Left lung (tissue), 14 donors: ENCODE measurements at places on chromosomes 5 and 9. TPM values are rescaled to one million over a fixed set of nuclear protein-coding genes. Genes with fewer than 3 reads are reported as not detected.

- DNase-seq, result no peak
- H3K4me3 ChIP-seq, result no peak overlapping the region
- H3K27ac ChIP-seq, result no peak overlapping the region
- H3K27me3 ChIP-seq, result peaks cover 26% of the 10 kb centered on the region
- no peaks in the 10 kb centered on the region for H3K4me1 ChIP-seq
- H3K36me3 ChIP-seq, result no peaks in the 10 kb centered on the region
These were observed 597.4 kb upstream of the PTGER4 start for GRCh38 chr5:40082313-40082712.

FOXD4L4 gene
- 0.50 TPM for total RNA-seq

- H3K4me3 ChIP-seq, result no peak overlapping the region
- no peaks in the 10 kb centered on the region for H3K27me3 ChIP-seq
- no peaks in the 10 kb centered on the region for H3K36me3 ChIP-seq
- DNase-seq, result no peak
These were observed 117.1 kb downstream of the LHX2 start for GRCh38 chr9:124128568-124129166.

DNA sequence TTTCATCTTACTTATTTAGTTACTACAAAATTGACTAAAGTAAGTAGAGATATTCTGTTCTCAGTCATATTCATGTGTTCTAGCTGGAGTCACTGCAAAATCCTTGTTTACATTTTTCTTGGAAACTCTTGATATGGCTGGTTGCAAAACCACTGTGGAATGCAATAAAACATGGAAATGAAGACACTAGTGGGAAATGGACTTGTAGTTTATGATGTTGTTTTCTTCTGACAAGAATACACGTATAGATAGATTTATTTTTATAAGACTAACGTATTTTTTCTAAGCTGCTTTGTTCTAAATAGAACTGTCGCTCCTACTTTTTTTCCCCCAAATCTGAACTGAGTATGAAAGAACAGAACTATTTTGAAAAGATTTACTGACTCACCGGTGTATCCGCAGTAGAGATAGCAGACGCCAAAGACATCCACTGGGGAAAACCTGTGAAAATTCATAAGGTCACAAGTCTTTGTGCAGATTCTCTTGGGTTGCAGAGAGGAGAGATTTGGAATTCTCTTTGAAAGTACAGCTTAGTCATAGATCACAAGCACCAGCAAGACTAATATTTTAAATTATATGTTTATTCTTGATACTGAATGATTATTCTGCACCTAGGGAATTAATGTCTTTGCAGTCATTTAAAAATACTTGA, 119.6 kb upstream of the TAF11L2 start:
- DNase-seq, result no peak
- H3K27me3 ChIP-seq, result no peaks in the 10 kb centered on the region
- H3K27ac ChIP-seq, result peak overlapping the region; percentile 1
- H3K36me3 ChIP-seq, result no peaks in the 10 kb centered on the region

- DNase-seq, result no peak
- peaks cover 37% of the 10 kb centered on the region for H3K4me1 ChIP-seq
- H3K27me3 ChIP-seq, result no peaks in the 10 kb centered on the region
- peak overlapping the region; percentile 96 for H3K27ac ChIP-seq
These were observed 1.1 kb downstream of the TIGD6 start for GRCh38 chr5:149999359-149999758.

- no peaks in the 10 kb centered on the region for H3K27me3 ChIP-seq
- no peak for DNase-seq
These were observed 18.9 kb upstream of the ORM1 start for GRCh38 chr9:114303977-114304376.

DNA sequence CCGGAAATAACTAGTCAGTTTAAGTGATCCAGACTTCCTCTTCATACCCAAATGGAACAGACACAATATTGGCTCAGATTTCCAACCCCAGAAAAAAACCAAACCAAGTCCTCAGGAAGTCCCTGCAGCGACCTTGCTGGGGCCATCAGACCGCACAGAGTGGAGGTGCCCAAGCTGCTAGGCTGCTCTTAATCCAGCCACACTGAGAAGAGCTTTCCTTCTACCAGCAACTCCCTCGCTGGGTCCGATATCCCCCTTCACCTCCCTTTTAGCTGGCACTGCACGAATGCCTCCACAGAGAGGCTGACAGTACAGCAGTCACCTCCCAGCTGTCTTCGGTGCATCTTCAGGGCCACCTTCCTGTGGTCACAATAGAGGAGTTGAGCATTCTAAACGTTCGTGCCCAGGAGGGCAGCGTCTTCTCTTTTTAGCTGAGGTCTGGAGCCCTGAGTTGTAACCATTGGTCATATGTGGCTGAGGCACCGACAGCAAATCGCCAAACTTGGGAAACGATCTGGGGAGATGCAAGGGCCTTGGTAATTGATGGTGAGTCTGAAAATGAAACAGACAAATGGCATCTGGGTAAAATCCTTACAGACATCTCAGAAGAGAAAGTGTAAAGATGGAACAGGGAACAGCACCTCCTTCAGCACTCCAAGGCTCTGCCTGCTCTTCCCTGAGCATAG, 5.7 kb downstream of the NAIF1 start:
- H3K4me3 ChIP-seq, result no peak overlapping the region
- no peaks in the 10 kb centered on the region for H3K27me3 ChIP-seq
- peaks cover 22% of the 10 kb centered on the region for H3K4me1 ChIP-seq
- H3K36me3 ChIP-seq, result no peaks in the 10 kb centered on the region
- no peak for DNase-seq
- H3K27ac ChIP-seq, result peak overlapping the region; percentile 56

GRCh38 chr9:108265065-108265464, 590.7 kb downstream of the ACTL7B start:
- DNase-seq, result no peak
- no peaks in the 10 kb centered on the region for H3K4me1 ChIP-seq
- H3K27me3 ChIP-seq, result no peaks in the 10 kb centered on the region
- no peaks in the 10 kb centered on the region for H3K36me3 ChIP-seq
- H3K4me3 ChIP-seq, result no peak overlapping the region

ZNF879 gene
- 4.5 TPM for total RNA-seq

IL4 gene
- not detected for total RNA-seq

- H3K4me1 ChIP-seq, result peaks cover 13% of the 10 kb centered on the region
- H3K36me3 ChIP-seq, result no peaks in the 10 kb centered on the region
- H3K4me3 ChIP-seq, result no peak overlapping the region
- no peak overlapping the region for H3K27ac ChIP-seq
- peaks cover 57% of the 10 kb centered on the region for H3K27me3 ChIP-seq
These were observed 50.8 kb upstream of the FOXE1 start for GRCh38 chr9:97802276-97802675.

DNA sequence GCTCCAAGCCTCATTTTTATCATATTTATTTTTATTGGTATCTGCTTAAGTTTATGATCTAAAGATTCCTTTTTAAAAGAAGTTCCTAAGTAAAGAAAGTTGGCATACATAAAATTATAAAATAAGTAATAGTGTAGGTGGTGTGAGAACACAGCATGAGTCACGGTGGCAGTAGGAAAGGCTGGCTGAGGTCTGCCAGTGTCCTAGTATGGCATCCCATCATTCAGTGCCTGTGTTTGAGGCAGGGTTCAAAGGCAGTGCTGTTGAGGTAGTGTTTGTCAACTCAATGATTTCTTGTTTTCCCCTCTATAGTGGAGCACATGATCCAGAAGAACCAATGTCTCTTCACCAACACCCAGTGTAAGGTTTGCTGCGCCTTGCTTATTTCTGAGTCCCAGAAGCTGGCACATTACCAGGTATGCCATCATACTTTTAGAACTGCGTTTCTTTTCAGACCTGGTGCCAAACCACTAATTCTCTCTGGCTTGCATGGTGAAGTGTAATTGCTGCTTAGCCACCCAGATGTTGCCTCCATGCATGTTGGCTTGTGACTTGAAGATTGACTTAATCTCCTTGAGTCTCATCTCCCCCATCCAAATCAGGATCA, 18.4 kb downstream of the ZNF346 start:
- no peak overlapping the region for H3K4me3 ChIP-seq
- H3K36me3 ChIP-seq, result peaks cover 55% of the 10 kb centered on the region
- DNase-seq, result no peak
- H3K4me1 ChIP-seq, result peaks cover 8% of the 10 kb centered on the region
- no peak overlapping the region for H3K27ac ChIP-seq

RNF208 gene
- total RNA-seq, result 4.9 TPM

DNA sequence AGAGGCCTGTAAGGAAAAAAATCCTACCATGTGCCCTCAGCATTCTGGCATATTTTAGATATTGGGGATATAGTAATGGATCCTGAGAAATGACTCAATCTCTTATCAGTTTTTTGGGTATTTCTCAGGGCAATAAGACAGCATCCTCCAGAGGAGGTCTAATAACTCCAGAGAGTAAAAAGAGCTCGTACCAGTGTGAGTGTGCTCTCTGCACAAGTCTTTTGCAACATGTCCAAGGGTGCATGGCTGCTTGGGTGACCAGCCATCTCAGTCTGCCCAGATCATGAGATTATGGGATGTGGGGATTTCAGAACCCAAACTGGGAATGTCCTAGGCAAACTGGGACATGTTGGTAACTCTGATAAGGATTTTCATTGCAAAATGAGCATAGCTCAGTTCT, 15.3 kb downstream of the ASPN start:
- H3K27me3 ChIP-seq, result no peaks in the 10 kb centered on the region
- H3K27ac ChIP-seq, result no peak overlapping the region
- no peak overlapping the region for H3K4me3 ChIP-seq
- no peaks in the 10 kb centered on the region for H3K36me3 ChIP-seq
- DNase-seq, result no peak

DNA sequence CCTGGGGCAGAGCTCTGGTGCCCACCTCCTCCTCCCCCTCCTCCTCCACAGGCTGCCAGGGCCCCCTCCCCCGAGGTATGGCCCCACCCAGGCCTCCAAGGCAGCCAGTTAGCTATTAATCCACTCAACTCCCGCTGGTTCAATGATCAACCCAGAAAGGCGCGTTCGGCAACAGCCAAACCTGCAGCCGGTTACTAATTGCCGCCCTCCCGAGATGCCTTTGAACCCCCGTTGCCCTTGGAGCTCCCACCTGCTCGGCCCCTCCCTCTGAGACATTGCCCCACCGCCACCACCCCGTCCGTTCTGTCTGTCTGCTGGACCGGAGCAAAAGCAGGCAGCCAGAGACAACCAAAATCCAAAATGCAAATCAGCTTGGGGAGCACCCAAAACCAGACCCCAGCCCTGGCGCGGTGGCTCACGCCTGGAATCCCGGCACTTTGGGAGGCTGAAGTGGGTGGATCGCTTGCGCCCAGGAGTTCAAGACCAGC, 25.8 kb downstream of the NOTCH1 start:
- H3K27ac ChIP-seq, result peak overlapping the region; percentile 84
- H3K4me3 ChIP-seq, result no peak overlapping the region
- no peak for DNase-seq
- no peaks in the 10 kb centered on the region for H3K27me3 ChIP-seq
- H3K4me1 ChIP-seq, result peaks cover 26% of the 10 kb centered on the region

DNA sequence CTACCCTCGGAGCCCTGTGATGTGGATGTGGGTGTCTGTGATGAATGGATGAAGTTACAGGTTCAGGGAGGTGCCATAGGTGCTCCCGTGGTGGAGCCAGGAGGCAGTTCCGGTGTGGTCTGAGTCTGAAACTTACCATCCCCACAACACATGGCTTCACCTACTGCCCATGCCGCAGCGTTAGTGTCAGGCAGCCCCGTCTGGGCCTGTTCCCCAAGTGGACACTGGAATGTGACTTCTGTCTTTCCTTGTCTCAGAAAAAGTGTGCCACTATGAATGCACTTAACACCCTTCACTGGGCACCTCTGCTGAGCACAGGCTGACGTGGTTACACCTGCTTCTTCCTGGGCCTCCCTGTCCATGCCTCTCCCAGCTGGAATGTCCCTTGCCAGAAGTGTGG, 8.6 kb downstream of the ANKRD33B start:
- H3K4me3 ChIP-seq, result no peak overlapping the region
- no peaks in the 10 kb centered on the region for H3K27me3 ChIP-seq
- H3K27ac ChIP-seq, result no peak overlapping the region
- H3K4me1 ChIP-seq, result peaks cover 3% of the 10 kb centered on the region
- H3K36me3 ChIP-seq, result no peaks in the 10 kb centered on the region

NTRK2 gene
- 3.8 TPM for total RNA-seq

GRCh38 chr5:90223756-90224155, 185.8 kb downstream of the CETN3 start:
- no peaks in the 10 kb centered on the region for H3K36me3 ChIP-seq
- no peak for DNase-seq
- no peaks in the 10 kb centered on the region for H3K4me1 ChIP-seq
- H3K4me3 ChIP-seq, result no peak overlapping the region
- H3K27me3 ChIP-seq, result no peaks in the 10 kb centered on the region

DNA sequence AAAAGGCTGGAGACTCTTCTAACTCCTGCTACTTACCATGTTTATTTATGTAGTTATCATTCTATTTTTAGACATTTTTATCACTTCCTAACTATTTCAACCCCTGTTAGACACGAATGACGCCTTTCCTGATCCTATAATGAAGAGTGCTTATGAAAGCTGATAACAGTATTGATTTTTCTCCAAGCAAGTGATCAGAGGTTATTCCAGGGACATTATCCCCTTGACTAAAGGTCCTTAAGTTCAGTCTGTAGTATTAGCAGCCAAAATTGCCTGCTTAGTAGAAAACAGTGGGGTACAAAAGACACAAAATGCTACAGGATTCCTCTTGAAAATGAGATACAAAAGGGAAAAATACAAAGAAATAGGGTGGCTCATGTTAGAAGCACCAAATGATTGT, 235.6 kb downstream of the DNAH5 start:
- no peak overlapping the region for H3K4me3 ChIP-seq
- no peaks in the 10 kb centered on the region for H3K4me1 ChIP-seq
- no peak for DNase-seq
- H3K27ac ChIP-seq, result no peak overlapping the region
- H3K36me3 ChIP-seq, result no peaks in the 10 kb centered on the region
- H3K27me3 ChIP-seq, result no peaks in the 10 kb centered on the region
